ENCODE measurements at places on chromosomes 12 and 14. TPM values are rescaled to one million over a fixed set of nuclear protein-coding genes. Genes with fewer than 3 reads are reported as not detected.

The TPPP2 gene
- not detected for total RNA-seq

The KRT86 gene
- 41.1 TPM for total RNA-seq

The SIX1 gene
- 7.8 TPM for total RNA-seq

The SYCP3 gene
- total RNA-seq: not detected

The CLEC6A gene
- total RNA-seq: not detected

The P2RX2 gene
- total RNA-seq: not detected

The GALNT16 gene
- total RNA-seq: 3.6 TPM

The DPPA3 gene
- total RNA-seq: not detected

The CCDC38 gene
- 0.06 TPM for total RNA-seq

The RNF212B gene
- total RNA-seq: not detected

The RDH5 gene
- total RNA-seq: 2.6 TPM

The DCAF11 gene
- 21.1 TPM for total RNA-seq

Data from A549 treated with CpdA at 1 μM for 4 hours (cell line).